ENCODE measurements at places on chromosomes 12 and 14. TPM values are rescaled to one million over a fixed set of nuclear protein-coding genes. Genes with fewer than 3 reads are reported as not detected.

DNA sequence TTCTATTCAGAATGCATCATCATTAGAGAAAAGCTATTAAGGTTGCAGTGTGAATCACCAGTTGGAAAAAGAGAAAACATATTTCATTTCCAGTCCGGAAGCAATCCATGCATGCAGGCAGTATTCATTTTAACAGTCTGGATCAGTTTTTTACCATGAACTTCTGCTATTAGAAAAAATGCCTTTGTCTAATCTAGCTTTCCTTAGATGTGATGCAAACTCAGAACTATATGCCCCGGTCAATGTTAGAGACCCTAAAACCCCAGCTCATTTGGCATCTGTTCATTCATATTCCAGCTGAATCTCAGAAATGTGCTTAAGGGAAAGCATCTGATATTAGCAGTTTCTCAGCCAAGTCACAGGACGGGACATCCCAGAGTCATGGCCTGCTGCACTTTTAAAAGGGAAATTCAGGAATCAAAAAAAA lies 8.5 kb downstream of the IRAK3 start:
- DNase-seq, result no peak

ZFYVE1 gene
- 22.9 TPM for total RNA-seq

DNA sequence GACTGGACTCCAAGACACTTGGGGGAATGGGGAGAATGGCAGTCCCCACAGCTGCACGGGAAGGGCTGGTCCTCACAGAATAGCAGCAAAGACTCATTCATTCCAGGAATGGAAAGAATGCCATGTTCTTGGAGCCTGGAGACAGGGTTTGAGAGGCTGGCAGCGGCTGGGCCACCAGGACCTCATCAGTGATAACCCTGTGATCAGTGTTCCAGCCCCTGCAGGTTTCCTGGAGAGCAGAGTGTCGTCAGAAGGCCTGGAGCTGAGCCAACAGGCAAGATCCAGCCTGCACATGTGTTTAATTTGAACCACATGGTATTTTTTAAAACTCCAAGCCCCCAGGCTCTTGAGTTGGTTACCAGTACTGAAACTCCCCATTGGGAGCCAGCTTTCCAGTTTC lies 11.3 kb downstream of the BDKRB1 start:
- DNase-seq, result no peak

DNA sequence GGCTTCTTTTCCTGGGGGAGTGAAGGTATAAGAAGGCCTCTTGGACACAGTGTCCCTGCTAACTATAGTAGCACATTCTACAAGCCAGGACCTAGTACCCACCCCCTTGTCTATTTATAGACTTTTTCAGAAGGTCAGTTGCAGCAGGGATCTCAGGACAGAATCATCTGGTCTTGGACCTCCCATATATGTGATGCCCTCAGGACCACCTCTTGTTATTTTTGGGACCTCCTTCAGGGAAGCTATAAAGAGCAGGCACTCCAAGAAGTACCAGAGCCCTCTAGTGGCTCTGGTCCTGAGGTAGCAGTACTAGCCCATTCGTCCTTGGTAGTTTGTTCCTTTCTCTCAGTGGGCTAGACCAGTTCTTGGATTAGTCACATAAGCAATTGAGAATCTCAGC lies 4.3 kb downstream of the COQ10A start:
- DNase-seq, result peak; percentile 36

- DNase-seq, result no peak
These were observed 1127.4 kb downstream of the LRFN5 start for GRCh38 chr14:42734041-42734440.

DNA sequence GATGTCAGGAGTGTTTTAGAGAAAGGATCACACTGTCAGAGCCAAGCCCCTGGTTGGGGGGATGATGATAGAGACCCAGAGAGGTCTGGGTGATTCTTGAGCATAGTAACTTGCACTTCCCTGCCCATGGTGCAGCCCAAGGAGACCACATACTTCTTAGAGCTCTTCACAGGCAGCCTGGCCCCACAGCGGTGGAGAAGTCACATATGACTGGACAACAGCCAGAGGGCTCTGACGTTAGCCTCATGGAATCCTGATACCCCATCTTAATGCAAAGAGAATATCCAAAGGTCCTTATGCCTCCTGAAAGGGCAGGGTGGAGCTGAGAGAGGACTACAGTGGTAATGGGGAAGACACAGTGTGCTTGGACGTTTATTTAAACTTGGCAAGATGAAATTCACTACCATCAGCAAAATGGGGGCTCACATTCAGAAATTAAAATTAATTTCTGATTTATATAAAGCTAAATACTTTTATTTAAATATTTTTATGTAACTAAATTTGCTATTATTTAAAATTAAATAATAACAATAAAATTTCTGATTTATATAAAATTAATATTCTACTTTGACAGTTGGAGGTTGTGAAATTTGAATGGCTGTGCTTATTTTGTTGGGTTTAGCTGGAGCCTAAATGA lies 131.3 kb downstream of the KTN1 start:
- DNase-seq, result no peak

NAA25 gene
- 9.7 TPM for total RNA-seq

GRCh38 chr12:67268335-67268895 lies 743 bp upstream of the CAND1 start:
- DNase-seq, result peak; percentile 97

GRCh38 chr12:91400271-91400670 lies 217.7 kb upstream of the DCN start:
- DNase-seq, result peak; percentile 10

RPS6KL1 gene
- 8.3 TPM for total RNA-seq

DNA sequence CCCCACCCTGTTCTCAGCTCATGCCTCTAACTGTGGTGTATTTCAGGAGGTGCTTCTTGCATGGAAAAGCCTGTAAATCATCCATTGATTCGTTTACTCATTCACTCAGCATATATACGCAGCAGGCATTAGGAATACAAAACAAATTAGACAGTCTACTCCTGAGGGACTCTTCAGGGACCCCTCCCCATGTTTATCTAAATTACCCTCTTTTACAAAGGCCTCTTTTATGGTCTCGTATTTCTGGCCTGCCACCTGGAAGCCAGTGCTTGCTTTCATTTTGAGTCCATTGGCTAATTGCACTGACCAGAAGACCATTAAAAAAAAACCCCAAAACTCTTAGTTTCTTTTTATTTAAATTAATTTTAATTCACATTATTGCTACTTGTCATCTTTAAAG lies 134.4 kb downstream of the DACT1 start:
- DNase-seq, result no peak

GRCh38 chr12:63294327-63294632 lies 143.3 kb upstream of the AVPR1A start:
- peak; percentile 67 for DNase-seq

DNA sequence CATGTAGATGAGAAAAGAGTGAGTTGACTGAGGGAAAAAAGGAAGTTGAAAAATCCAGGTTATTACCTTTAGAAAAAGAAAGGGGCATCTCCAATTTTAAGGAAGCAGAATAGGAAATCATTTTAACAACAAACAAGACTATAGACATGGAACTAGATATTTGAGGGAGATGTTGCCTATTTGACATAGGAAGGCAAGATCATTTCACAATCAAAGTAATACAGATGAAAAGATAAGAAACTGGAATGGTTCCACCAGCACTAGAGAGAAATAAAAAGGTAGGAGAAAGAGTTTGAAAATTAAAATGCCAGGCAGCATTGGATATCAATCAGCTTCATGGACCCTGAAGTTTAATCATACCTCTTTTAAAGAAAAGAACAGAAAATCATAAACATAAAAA lies 881.0 kb upstream of the MGAT4C start:
- no peak for DNase-seq

DNA sequence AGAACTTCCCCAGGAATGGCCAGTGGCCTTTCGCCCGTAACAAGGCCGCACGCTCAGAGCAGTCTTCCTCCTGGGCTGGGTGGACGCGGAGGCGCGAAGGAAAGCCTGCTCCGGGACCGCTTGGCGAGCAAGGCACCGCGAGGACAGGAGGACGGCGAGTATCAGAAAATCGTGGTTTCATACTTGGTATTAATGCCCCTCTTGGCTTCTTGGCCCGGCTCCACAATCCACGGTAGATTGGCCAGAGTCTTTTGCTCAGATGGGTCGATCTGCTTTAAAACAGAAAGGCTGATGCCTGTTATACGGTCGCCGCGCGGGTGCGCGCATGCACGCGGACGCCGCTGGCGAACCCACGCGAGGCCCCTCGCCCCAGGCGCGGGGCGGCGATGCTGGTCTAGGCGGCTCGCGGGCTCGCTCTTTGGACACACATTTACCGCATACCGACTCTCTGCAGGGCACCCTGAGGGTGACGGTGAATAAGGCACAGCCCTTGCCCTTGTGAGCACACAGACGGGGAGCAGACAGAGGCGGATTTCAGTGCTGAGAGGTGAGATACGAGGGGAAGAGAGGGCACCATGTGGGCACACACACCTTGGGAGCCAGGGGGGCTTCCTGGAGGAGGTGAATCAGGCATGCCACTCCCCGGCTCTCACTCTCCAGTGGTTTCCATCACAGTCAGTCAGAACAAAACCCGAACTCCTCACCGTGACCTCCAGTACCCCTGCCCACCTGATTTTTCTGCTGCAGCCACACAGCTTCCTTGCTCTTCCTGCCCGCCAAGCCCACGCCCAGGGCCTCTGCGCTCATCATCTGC lies 100.7 kb downstream of the APAF1 start:
- DNase-seq, result no peak

DNA sequence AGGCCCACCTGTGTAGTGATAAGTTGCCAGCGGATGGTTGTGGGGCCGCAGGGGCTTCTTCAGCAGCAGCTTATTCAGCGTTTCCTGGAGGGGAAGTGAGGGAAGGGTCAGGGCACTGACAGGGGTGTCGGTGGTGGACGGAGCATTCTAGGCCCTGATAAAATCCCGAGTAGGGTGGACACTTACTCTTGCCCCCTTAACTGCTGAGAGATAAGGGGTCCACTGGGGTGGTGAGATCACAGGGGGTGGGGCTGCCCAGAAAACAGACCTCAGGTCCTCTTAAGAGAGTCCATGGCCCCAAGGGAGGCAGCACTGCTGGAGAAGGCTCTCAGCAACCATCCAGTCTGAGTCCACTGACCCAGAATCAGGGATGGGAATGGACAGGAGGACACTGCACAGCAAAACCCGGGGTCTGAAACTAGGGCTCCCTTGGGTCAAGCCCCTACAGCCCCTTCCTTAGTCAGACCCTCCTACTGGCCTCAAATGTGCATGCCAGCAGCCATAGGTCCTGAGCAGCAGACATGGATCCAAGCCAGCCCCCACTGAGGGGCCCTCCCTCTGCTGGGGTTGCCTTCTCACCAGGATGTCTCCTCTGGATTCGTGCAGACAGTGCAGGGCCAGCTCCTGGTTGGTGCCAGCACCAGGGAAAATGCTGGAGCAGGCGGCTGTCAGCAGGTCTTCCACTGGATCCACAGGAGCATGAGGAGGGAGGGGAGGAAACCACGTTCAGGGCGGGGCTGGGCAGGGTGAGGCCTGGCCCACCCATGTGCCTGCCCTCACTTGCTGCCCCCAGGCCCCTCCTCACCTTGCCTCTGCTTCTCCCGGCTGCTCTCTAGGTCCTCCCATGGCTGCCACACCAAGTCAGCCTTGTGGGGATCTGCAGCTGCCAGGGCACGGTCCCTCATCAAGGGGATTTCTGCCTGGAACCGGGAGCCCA lies 12.1 kb upstream of the PNMA1 start:
- DNase-seq, result no peak
